ENCODE measurements at places on chromosomes 3 and 15. TPM values are rescaled to one million over a fixed set of nuclear protein-coding genes. Genes with fewer than 3 reads are reported as not detected.

C2CD4A gene
- not detected for polyA plus RNA-seq

SH3GL3 gene
- polyA plus RNA-seq = not detected

GOLGA8G gene
- polyA plus RNA-seq = not detected

CCR1 gene
- 0.09 TPM for polyA plus RNA-seq

DNA sequence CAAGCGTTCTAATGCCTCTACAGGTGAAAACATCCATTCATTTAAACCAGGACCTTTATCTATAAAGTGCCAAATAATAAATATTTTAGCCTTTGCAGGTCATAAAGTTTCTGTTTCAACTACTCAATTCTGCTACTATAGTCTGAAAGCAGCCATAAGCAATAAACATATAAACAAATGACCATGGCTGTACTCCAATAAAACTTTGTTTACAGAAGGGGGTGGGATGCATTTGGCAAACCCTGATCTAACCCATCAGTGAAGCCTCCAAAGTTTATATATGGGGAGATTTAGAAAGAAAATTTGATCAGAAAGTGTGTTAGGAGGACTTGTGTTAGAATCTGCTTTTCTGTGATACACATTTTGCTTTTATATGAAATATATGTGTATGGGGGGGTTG lies 161.3 kb downstream of the ZBTB20 start:
- no peak for DNase-seq

DNA sequence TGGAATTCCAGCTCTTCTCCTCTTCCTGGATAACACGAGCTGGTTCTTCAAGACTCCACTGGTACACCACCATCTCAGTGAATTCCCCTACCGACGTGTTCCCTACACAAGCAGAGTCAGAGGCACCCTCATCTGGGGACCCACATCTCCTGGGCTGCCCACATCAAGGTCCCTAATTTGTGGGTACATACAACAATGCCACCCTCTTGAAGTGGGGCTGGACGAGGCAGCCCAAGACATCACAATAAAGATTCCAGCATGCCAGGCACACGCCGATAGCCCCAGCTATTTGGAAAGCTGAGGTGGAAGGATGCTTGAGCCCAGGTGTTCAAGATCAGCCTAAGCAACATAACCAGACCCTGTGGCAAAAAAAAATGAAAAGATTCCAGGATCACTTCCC lies 221.2 kb upstream of the LINGO1 start:
- no peak for DNase-seq

GRCh38 chr15:27059610-27060202 lies 88.7 kb downstream of the GABRG3 start:
- peak; percentile 23 for DNase-seq

- peak; percentile 74 for DNase-seq
Measured at GRCh38 chr15:81303244-81304225, 20.4 kb downstream of the STARD5 start.

GRCh38 chr15:81723701-81724100 lies 322.1 kb downstream of the MEX3B start:
- no peak for DNase-seq

DNA sequence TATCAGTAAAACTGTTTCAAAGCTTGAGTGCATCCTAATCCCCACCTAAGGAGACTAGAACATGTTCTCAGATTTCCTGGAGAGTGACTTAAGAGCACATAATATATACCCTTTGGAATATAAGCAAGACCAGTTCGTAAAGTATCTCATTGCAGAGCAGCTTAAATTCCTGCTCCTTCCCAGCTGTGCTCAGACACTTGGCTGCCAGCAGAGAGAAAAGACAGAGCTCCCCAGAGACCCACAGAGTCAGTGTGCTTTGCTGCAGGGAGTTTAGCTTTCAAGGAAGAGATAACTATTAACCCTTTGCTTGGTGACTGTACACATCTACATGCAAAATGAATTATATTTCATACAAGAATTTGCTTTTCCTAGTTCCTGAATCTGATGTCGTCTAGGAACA lies 338.1 kb upstream of the ARHGEF26 start:
- no peak for DNase-seq

DNA sequence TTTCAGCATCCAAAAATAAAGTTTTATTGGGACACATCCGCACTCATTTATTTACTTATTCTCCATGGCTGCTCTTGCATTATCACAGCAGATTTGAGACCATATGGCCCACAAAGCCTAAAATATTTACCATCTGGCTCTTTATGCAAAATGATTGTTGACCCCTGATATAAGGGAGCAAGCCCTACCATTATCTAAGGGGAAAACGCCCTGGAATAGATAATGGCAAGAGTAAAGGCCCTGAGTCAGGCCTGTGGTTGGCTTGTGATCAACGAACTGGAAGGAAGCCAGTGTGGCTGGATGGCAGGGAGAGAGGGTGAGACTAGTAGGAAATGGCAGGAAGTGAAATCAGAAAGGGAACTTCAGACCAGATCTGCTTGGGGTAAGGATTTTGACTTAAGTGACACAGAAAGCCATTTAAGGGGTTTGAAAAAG lies 24.6 kb upstream of the DMXL2 start:
- no peak for DNase-seq

GRCh38 chr15:72482275-72482674 lies 8.1 kb downstream of the ARIH1 start:
- no peak for DNase-seq

DNA sequence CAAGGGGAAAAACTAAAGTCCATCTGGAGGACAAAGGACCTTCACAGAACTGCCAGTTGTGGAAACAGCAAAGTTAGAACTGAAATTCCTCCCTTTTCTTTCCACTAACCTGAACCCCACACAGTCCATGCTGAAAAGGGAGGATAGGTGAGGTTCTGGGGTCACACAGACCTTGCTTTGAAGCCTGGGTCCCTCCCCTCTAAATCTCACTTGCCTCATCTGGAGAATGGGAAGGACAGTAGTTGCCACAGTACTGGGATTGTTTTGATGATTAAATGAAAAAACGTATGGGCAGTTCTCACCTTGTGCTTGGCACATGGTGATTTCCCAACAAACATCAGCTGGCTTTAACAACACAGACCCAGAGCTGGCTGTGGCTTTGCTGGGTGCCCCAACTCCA lies 166.4 kb upstream of the LRIG1 start:
- DNase-seq = no peak

- DNase-seq = no peak
Measured at GRCh38 chr15:100278596-100279380, 63.0 kb downstream of the ADAMTS17 start.

GRCh38 chr3:96863129-96863740 lies 48.8 kb downstream of the EPHA6 start:
- no peak for DNase-seq

DNA sequence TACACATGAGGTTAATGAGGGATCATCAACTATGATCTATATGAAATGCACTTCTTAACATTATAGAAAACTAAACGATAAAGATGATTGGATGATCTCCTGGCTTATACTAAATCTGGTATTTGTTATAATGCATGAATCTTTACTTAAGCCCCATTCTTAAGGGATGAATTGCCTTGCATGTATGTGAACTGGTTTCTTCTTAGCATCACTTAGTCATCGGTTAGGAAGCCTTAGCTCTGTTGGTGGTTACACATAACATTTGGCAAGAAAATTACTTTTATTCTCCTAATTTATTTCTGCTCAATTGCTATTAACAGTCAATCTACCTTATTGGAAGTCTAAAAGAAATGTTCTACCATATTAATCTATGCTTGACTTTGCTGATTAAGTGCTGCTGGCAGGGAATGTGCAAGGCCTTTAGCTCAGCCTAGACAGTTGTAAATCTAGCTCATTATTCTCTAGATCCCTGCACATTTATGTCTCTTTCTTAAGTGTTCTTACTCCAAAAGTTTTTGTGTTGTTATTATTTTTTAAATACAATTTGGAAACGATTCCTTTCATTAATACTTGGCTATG lies 356.0 kb downstream of the ZPLD1 start:
- no peak for DNase-seq

- no peak for DNase-seq
Measured at GRCh38 chr3:123651449-123652341, 66.8 kb upstream of the HACD2 start.

GRCh38 chr3:126226374-126226773 lies 46.0 kb upstream of the ALDH1L1 start:
- no peak for DNase-seq

GRCh38 chr15:52584414-52584813 lies 15.6 kb upstream of the ARPP19 start:
- DNase-seq = no peak

DNA sequence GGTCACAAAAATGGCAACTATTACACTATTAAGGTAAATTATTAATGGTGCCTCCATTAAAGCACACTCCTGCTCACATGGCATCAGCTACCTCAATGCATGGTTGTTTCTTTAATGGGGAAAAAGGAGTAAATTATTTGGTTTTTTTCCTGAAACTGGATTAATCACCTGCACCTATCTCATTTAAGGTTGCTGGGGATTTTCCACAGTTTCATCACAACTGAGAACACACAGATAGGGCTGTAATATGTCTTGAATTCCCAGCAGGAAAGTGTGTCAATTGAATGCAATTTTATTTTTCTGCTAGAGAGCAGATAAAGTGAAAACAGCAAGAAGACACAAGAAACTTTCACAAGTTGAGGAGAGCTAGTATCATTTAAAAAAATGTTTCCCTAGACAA lies 36.4 kb downstream of the RFTN1 start:
- no peak for DNase-seq

DNA sequence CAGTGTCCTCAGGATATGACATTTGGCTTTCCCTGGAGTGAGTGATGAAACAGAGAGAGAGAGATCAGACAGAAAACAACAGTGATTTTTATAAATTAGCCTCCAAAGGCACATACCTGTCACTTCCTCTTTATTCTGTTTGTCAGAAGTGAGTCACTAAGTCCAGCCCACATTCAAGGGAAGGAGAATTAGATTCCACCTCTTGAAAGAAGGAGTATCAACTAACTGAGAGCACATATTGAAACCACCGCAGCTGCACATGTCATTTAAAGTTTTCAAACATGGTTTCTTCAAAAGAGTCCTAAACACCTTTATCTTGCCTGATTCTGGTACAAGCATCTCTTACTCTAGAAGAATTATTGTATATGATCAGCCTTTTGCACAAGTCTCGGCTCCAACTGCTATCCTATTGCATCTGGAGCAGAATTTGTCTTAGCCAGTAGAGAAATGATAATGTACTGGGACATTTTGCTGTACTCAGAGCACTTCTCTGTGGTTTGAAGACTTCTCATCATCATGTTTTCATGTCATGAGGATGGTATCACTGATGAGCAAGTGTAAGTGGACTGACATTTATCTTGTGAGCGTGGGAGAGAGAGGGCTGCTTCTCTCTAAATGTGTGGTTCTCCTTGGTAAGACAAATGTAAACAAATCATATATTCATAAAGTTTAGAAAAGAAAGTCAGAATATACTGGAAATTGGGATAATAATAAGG lies 338.9 kb upstream of the CFAP20DC start:
- DNase-seq = peak; percentile 19

DNA sequence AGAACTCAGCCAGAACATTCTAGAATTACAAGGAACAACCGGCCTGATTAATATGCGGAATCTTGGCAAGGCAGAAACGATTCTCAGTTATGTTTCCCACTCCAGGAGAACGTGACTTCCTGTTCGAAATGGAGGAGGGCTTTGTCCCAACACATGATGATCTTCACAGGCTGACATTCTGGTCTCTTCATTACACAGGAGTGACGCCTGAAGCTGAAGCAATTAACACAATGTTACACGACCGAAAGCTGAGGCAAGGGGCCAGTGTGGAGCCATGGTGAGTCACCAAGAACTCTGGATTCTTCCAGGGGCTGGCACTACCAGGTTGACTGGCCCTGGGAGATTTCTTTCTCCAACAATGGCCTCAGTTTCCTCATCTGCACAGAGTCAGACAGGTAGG lies 40.9 kb downstream of the RFTN1 start:
- no peak for DNase-seq

GRCh38 chr15:99845009-99845408 lies 111.8 kb upstream of the LYSMD4 start:
- no peak for DNase-seq

DNA sequence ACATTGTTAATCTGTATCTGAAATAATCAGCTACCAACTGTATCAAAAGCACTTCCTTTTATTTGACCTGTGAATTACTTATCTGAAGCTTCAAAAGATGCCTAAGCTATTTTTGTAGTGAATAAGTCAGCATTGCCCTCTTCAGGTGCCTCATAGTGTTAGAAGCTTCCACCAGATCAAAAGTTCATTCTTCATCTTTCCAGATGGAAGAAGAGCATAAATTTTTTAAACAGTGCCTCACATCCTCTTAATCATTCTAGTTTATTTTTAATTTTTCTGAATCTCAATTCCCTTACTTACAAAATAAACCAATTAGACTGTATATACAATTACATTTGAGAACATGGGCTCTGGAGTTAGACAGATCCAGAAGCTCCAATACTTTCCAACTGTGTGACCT lies 65.0 kb downstream of the MYO5A start:
- no peak for DNase-seq

DNA sequence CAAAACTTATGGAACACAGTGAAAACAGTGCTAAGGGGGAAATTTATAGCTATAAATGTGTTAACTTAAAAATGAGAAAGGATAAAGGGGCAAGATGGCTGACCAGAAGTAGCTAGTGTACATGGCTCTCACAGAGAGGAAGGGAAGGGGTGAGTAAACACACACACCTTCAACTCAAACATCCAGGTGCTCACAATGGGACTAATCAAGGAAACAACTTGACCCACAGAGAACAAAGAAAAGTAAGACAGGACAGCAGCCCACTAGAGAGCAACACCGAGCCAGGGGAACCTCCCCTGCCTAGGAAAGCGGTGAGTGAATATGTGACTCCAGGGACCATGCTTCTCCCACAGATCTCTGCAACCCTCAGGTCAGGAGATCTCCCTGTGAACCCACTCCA lies 85.0 kb upstream of the UBP1 start:
- DNase-seq = no peak

DNA sequence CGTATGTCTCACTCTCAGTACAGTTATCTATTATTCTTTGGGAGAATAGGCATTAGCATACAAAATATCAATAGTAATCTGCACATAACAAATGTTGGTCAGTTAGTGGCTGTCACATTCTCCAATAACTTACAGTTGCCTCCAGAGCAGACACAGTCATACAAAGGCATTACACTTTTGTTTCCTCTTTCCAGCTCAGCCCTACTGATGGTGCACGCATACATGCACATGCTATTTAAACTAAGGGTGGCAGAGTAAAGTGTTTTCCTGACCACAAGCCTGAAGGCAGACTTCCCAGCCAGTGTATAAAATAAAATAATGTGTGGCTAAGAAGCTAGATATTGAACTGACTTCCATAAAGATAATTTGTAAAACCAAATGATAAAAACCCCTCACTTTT lies 47.6 kb downstream of the PHLDB2 start:
- no peak for DNase-seq

All from naive thymus-derived CD4-positive, alpha-beta T cell (primary cell).